ENCODE measurements at places on chromosomes 4 and X. TPM values are rescaled to one million over a fixed set of nuclear protein-coding genes. Genes with fewer than 3 reads are reported as not detected.
A peak's percentile ranks its signal among the peaks of the same experiment; 100 is the strongest.

DNA sequence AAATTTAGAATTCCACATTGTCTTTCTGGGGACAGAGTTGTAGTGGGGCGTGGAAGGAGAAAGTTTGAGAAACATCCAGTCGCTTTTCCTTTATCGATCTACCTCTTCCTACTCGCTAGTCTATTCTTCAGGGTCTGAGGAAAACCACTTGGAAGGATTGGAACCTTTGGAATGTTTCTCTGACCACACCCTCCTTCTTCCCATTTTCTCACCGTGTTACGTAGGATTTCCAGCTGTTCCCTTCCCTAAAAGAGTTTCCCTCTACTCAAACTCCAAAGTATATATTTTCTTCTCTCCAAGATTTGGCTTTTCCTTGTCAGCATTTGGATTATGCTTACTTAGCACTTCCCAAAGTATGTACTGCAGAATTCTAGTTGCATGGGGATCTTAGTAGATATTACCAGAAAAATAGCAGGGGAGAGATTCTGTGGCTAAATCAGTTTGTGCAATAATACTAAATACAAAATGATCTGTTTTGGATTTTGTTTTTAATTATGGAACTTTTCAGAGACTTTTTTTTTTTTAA is 4.9 kb downstream of the ENPEP start:
- H3K4me1 ChIP-seq, result peaks cover 9% of the 10 kb centered on the region
- DNase-seq, result no peak
- no peaks in the 10 kb centered on the region for H3K36me3 ChIP-seq
- no peak overlapping the region for H3K27ac ChIP-seq
- H3K27me3 ChIP-seq, result no peaks in the 10 kb centered on the region

DNA sequence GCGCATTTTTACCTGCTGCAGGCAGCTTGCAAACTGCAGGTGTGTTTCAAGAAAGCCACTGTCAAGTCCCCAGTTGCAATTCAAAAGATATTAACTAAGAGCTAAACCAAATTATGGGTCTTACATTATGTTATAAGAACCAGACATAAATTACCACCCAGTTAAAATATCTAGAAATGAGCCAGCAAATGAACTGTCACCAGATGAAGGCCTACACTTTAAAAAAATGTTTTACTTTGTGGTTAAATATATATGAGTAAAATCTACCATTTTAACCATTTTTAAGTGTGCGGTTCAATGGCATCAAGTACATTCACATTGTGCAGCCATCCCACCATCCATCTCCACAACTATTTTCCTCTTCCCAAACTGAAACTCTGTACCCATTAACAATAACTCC is 32.0 kb upstream of the TMEM131L start:
- DNase-seq, result no peak
- H3K27me3 ChIP-seq, result no peaks in the 10 kb centered on the region

DNA sequence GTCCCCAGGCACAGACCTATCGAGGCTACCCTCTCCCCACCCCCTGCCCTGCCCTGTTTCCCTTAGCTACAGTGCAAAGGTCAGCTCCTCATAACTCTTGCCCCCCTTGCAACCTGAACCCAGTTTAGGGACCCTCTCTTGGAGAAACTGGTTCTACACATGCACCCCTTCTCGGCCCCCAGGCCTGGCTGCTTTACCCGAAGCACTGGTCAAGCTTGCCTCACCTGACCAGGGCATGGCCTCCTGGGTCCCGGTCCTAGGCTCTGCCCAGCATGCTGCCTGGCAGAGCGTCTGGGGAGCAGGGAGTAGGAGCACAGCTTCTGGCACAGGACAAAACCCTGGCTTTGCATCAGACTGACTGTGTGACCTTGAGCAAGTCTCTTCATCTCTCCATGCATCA is 28.0 kb downstream of the ZNF185 start:
- no peaks in the 10 kb centered on the region for H3K4me1 ChIP-seq
- no peaks in the 10 kb centered on the region for H3K36me3 ChIP-seq
- no peak overlapping the region for H3K4me3 ChIP-seq
- no peak for DNase-seq

GRCh38 chrX:13048280-13048679 is 3.9 kb upstream of the FAM9C start:
- no peak overlapping the region for H3K27ac ChIP-seq
- peaks cover 4% of the 10 kb centered on the region for H3K4me1 ChIP-seq
- no peaks in the 10 kb centered on the region for H3K36me3 ChIP-seq
- no peak for DNase-seq
- H3K4me3 ChIP-seq, result no peak overlapping the region
- no peaks in the 10 kb centered on the region for H3K27me3 ChIP-seq

GRCh38 chr4:98544818-98545414 is 113.5 kb downstream of the TSPAN5 start:
- H3K36me3 ChIP-seq, result no peaks in the 10 kb centered on the region
- no peak overlapping the region for H3K4me3 ChIP-seq
- no peak for DNase-seq
- H3K27me3 ChIP-seq, result no peaks in the 10 kb centered on the region
- peaks cover 7% of the 10 kb centered on the region for H3K4me1 ChIP-seq

Gene DMD
- not detected for total RNA-seq

DNA sequence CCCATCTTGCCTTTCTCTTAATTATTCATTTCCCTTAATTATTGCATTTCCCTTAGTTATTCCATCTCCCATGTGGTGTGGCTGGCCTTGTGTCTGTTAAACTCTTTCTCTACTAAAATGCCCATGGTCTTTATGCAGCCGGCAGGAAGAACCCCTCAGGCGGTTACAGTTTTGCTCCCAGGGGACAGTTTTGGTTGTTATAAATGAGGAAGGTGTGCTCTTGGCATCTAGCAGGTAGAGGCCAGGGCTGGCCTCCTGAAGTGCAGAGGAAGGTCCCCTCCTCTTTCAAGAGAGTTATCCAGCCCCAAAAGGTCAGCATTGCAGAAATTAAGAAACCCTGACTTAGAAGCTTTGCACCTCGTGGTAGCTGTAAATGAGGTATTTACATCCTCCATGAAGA is 18.0 kb downstream of the TBL1X start:
- H3K4me1 ChIP-seq, result peaks cover 11% of the 10 kb centered on the region
- DNase-seq, result no peak
- H3K27me3 ChIP-seq, result no peaks in the 10 kb centered on the region
- no peaks in the 10 kb centered on the region for H3K36me3 ChIP-seq

GRCh38 chrX:43949669-43950068 is 23.5 kb downstream of the NDP start:
- H3K27me3 ChIP-seq, result no peaks in the 10 kb centered on the region
- no peaks in the 10 kb centered on the region for H3K4me1 ChIP-seq
- no peaks in the 10 kb centered on the region for H3K36me3 ChIP-seq
- no peak overlapping the region for H3K4me3 ChIP-seq
- DNase-seq, result peak; percentile 61

DNA sequence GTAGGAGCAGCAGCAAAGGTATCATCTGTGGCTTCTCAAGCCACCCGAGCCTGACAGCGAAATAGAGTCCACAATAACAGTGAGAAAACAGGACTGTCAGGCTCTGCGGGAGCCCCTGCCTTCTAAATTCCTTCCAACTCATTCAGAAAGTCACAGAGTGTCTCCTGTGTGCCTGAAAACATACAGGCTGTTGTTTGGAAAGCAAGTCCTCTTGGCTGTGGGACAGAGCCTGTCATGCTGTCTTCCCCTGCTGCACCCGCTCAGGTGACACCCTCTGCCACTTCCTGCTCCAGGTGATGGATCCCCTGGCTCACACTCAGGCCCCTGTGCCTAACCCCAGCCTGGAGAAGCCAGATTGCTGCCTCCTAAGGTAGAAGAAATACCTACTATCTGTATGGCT is 152.3 kb downstream of the RAB28 start:
- H3K4me3 ChIP-seq, result no peak overlapping the region
- no peaks in the 10 kb centered on the region for H3K27me3 ChIP-seq
- no peaks in the 10 kb centered on the region for H3K4me1 ChIP-seq
- peaks cover 17% of the 10 kb centered on the region for H3K36me3 ChIP-seq
- H3K27ac ChIP-seq, result no peak overlapping the region

Gene BEX3
- total RNA-seq, result not detected

Gene TEX13B
- not detected for total RNA-seq

Gene CT45A3
- not detected for total RNA-seq

DNA sequence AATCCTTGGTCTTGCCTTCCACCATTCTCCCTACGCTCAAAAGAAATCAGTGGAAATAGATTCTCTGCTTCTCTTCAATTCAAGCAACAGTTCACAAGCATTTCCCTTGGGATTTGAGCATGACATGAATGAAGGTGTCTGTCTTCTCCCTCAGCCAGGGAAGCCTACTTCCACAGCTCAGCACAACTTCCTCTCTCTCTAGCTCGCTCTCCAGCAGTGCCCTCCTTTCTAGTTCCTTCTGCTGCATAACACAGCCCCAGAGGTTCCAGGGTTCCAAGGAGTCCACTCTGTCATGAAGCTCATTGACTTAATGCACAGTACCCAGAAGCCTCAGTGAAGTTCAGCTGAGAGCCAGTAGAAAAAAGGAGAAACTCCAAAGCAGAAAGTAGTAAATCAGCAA is 81.3 kb downstream of the PLS3 start:
- no peaks in the 10 kb centered on the region for H3K4me1 ChIP-seq
- no peaks in the 10 kb centered on the region for H3K27me3 ChIP-seq
- H3K27ac ChIP-seq, result no peak overlapping the region
- no peak overlapping the region for H3K4me3 ChIP-seq
- H3K36me3 ChIP-seq, result no peaks in the 10 kb centered on the region
- DNase-seq, result no peak

GRCh38 chr4:35503435-35503834 is 740.9 kb downstream of the ARAP2 start:
- H3K4me1 ChIP-seq, result no peaks in the 10 kb centered on the region
- H3K4me3 ChIP-seq, result no peak overlapping the region
- DNase-seq, result no peak
- H3K27ac ChIP-seq, result no peak overlapping the region

GRCh38 chr4:78379991-78380729 is 171.4 kb upstream of the ANXA3 start:
- H3K27ac ChIP-seq, result no peak overlapping the region
- no peak for DNase-seq
- no peaks in the 10 kb centered on the region for H3K4me1 ChIP-seq
- H3K4me3 ChIP-seq, result no peak overlapping the region
- H3K27me3 ChIP-seq, result no peaks in the 10 kb centered on the region

Gene SSX1
- total RNA-seq, result not detected

DNA sequence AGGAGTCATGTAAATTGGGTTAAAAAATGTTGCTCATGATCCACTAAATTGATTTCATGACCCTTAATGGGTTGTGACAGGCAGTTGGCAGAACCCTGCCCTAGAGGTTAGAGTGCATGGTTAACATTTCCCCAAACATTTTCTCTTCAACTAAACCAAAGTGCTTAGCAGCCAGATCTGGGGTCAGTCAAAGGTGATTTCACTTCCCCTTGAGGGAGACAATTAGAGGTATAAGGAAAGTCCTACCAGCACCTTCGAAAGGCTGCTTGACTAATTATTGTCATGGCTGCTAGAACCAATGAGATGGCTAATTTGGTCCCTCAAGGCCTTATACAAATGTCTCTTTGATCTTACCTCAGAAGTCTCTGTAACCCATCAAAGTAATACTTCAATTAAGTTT is 30.9 kb upstream of the INTS6L start:
- peak; percentile 48 for DNase-seq
- H3K27me3 ChIP-seq, result no peaks in the 10 kb centered on the region
- no peaks in the 10 kb centered on the region for H3K4me1 ChIP-seq
- H3K4me3 ChIP-seq, result no peak overlapping the region
- no peak overlapping the region for H3K27ac ChIP-seq

DNA sequence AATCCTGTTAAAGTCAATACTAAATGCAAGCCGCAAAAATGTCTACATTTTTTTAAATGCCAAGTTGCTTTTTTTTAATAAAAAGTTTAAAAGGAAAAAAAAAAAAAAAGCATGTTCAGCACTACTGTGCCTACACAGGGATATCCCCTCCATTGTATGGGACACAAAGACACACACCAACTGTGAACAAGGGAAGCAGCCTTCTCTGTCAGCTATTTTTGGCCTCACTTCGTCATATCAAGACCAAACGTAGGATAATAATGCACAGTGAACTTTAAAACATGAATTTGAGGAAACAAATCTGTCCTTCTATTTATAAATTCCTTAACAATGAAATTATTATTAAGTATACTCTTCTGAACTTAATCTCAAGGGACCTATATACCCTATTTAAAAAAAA is 4.4 kb downstream of the FBXW7 start:
- no peak for DNase-seq
- H3K27me3 ChIP-seq, result no peaks in the 10 kb centered on the region
- H3K27ac ChIP-seq, result no peak overlapping the region
- H3K4me3 ChIP-seq, result no peak overlapping the region

Gene BLOC1S4
- total RNA-seq, result 13.9 TPM

Gene SLC34A2
- total RNA-seq, result not detected

- H3K36me3 ChIP-seq, result no peaks in the 10 kb centered on the region
- H3K4me3 ChIP-seq, result no peak overlapping the region
- no peaks in the 10 kb centered on the region for H3K4me1 ChIP-seq
- H3K27ac ChIP-seq, result no peak overlapping the region
Measured at GRCh38 chr4:53785996-53786395, 194.7 kb upstream of the LNX1 start.

Gene NSG1
- 0.75 TPM for total RNA-seq

DNA sequence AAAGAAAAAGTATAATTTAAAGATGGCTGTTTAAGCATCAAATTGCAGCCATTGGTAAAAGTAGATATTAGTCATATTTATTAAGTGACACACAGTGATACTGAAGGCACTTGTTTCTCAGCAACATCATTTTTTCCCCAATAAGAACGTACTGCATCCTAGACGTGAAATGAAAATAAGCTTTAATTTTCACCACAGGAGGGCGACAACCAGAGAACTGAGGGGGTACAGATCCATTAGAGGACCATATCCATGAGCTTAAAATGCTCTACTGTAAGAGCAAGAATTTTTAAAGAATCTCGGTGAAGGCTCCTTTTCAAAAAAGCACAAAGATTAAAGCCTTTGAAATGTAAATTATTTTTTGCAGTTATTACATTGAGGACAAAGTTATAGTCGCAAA is 33.4 kb downstream of the FRG1 start:
- no peaks in the 10 kb centered on the region for H3K36me3 ChIP-seq
- H3K27ac ChIP-seq, result no peak overlapping the region
- no peaks in the 10 kb centered on the region for H3K4me1 ChIP-seq
- H3K4me3 ChIP-seq, result no peak overlapping the region

- DNase-seq, result no peak
- H3K27me3 ChIP-seq, result no peaks in the 10 kb centered on the region
- no peaks in the 10 kb centered on the region for H3K36me3 ChIP-seq
- no peak overlapping the region for H3K4me3 ChIP-seq
Measured at GRCh38 chr4:16294455-16294854, 68.2 kb upstream of the TAPT1 start.

DNA sequence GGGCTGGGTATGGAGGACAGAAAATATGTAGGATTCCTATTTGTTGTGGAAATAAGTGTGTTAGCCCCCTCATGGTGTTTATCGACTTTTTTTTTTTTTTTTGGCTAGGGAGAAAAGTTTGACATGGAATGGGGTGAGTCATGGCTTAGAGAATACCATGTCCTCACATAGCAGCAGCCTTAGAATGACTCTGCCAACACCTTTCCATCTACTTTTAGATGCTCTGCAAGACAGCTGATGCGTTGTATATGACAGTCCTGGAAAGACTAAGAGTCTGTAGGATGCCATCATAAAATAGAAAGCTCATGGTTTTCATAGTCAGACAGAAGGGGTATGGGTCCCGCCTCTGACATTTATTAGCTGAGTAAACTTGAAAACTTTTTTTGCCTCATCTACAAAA is 37.7 kb downstream of the MTTP start:
- H3K27ac ChIP-seq, result no peak overlapping the region
- H3K27me3 ChIP-seq, result no peaks in the 10 kb centered on the region
- H3K4me1 ChIP-seq, result peaks cover 13% of the 10 kb centered on the region
- DNase-seq, result no peak
- H3K36me3 ChIP-seq, result no peaks in the 10 kb centered on the region

- H3K27ac ChIP-seq, result no peak overlapping the region
- no peaks in the 10 kb centered on the region for H3K36me3 ChIP-seq
- H3K27me3 ChIP-seq, result no peaks in the 10 kb centered on the region
- no peak for DNase-seq
- H3K4me3 ChIP-seq, result no peak overlapping the region
- no peaks in the 10 kb centered on the region for H3K4me1 ChIP-seq
Measured at GRCh38 chrX:109049903-109050302, 313.5 kb upstream of the IRS4 start.

Gene ACE2
- not detected for total RNA-seq

Gene CXCL1
- total RNA-seq, result not detected
